NCI-H187 (cell line): ENCODE measurements at places on chromosomes 1 and 21.

DNA sequence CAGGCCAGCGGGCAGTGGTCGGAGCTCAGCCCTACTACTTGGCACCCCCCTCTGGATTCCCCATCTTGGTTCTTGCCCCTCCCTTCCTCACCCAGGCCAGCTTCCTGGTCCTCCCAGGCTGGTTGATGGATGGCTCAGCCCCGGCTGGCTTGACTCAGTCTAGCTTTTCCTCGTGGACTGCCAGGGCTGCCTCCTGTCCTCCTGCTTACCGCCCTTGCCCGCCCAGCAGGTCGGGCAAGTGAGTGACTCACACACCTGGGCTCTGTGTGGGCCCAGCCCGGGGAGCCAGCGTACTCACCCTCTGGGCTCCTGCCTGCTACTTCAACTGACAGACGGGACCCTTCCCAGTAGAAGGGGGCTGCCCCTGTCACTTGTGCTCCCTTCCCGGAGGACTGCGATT, 19.5 kb upstream of the ARHGEF10L start:
- no peak for DNase-seq

- no peak for DNase-seq
These were observed 17.3 kb upstream of the PLEKHG5 start for GRCh38 chr1:6508816-6509189.

DNA sequence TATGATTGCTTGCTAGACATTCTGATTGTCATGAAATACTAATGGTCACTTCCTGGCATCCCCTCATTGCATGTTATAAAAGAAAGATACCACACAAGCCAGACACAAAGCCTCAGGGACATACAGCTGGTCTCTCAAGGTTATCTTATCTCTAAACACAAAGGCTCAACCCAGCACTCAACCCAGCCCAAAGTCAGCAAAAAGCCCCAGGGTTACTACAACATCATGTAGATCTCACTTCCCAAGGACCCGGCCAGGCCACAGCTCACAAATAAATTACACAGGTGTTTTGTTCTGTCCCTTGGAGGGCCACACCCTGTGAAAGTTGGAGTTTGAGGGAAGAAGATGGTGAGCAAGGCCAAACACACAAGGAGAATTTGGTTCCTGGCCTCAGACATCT, 109.7 kb upstream of the BARHL2 start:
- no peak for DNase-seq

DNA sequence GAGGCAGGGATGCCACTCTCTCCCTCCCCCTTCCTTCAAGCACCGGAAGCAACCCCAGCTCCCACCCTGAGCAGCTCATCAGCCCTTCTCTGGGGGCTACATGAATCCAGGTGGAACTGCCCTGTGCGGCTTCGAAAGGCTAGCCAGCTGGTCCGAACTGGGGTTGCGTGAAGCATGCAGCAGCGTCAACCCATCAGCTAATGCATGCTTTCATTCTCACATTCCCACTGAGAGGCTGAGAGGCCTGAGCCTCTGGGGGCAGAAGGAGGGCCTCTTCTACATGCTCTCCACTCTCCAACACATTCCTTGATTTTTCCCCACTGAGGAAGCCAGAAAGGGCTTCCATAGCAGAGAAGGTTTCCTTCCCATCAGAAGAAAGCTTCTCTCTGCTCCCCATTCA, 5.6 kb downstream of the RXRG start:
- DNase-seq, result no peak

DNA sequence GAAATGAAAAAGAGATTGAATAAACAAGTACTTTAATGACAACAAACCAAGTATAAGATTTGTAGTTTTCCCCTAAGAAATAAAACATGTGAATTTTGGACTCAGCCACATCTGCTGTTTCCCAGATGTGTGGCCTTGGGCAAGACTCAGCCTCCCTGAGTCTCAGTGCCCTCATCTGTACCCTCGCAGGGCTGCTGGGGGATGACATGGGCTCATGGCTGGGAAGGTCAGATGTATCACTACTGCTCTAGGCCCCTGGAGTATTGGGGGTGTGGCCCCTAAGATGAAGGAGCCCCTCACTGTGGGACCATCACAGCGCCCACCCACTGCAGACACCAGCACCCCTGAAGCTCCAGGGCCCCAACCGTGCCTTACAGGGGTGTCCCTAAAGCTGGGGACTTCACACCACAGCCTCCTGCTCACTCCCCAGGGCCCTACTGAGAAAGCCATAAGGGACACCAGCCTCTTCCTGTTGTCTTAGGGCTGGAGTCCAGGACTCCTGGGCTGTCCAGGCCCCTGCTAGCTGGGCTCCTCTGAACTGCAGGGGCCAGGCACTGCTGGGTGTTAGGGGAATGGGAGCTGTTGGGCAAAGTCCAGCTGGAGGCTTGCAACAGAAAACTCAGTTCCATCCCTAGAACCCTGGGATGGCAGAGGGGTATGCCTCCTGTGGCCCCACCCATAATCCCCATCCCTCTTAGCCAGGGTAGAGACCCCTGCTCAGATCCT, 104.0 kb upstream of the WNT4 start:
- no peak for DNase-seq

- DNase-seq, result no peak
These were observed 16.6 kb upstream of the TMEM35B start for GRCh38 chr1:35001743-35002142.

- DNase-seq, result no peak
These were observed 104.4 kb downstream of the GLIS1 start for GRCh38 chr1:53634571-53634979.

GRCh38 chr1:85734931-85735330, 26.7 kb upstream of the ZNHIT6 start:
- DNase-seq, result no peak

DNA sequence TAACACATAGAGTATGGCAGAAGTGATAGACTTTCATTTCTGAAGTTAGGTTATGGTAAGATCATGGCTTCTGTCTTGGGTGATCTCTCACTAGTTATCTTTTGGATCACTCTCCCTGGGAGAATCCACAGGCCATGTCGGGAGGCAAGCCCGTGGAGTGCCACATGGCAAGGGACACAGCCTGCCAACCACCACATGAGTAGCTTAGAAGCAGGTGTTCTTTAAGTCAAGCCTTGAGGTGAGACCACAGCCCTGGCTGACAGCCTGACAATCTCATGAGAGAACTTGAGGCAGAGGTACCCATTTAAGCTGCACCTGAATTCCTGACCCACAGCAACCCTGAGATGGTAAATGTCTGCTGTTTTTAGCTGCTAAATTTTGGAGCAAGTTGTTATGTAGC, 130.4 kb downstream of the KCNN3 start:
- no peak for DNase-seq

GRCh38 chr1:20602851-20603450, 14.1 kb downstream of the CDA start:
- no peak for DNase-seq

DNA sequence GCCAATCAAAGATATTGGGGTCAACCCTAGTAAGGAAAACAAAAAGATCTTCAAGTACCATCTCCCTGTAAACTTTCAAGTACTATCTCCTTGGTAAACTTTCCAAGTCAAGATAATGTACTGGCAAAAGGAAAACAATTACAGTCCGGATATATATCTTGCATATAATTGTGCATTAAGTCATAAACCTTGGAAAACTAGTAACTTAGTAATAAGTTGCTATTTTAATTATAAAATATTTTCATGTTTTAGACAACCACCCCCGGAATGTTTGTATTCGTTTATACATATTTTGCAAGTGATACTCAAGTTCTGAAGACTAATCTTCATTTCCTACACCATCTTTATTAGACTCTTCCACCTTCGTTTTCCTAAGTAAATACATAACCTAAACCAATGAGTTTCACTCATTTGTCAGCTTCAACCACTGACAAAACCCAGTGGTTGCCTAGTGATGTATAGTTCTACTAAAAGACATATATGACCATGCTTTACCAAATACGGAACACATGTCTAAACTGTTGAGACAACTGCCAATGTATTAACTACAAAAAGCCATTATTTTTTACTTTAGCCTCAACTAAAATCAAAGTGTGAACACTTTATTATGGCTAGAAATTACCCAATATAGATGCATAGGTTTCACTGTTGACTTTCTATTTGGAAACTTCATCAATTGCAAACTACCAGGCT, 1.7 kb downstream of the AKT3 start:
- DNase-seq, result no peak

GRCh38 chr1:202279806-202280205, 61.9 kb downstream of the UBE2T start:
- no peak for DNase-seq

GRCh38 chr1:227790034-227790400, 25.5 kb upstream of the PRSS38 start:
- DNase-seq, result no peak
